Activated CD4-positive, alpha-beta T cell treated with anti-CD3 and anti-CD28 coated beads for 4 hours (primary cell): ENCODE measurements at places on chromosomes 16 and 17.

GRCh38 chr16:76654088-76654820, 377.1 kb downstream of the CNTNAP4 start:
- no peak for DNase-seq

DNA sequence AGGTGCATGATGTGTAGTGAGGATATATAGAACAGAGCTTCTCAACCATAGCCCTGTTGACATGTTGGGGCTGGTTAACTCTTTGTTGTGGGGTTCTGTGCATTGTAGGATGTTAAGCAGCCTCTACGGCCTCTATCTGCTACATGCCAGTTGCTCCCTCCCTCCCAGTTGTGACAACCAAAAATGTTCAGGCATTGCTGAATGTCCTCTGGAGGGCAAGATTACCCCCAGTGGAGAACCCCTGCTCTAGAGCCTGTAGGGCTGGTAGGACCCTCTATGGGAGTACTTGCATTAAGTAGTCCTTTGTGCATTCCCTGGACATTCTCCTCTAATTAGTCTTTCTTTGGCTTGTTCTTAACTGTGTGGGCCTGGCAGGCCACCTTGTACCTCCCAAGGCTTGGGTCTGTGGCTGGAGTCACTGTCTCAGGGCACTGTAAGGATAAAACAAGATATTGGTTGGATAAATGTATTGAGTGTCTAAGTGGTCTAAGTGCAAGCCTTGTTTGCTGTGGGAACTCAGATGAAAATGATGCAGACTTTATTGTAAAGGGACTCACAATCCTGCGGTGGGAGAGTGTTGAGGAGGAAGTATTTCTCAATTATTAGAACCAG, 19.8 kb upstream of the MYO1D start:
- no peak for DNase-seq

DNA sequence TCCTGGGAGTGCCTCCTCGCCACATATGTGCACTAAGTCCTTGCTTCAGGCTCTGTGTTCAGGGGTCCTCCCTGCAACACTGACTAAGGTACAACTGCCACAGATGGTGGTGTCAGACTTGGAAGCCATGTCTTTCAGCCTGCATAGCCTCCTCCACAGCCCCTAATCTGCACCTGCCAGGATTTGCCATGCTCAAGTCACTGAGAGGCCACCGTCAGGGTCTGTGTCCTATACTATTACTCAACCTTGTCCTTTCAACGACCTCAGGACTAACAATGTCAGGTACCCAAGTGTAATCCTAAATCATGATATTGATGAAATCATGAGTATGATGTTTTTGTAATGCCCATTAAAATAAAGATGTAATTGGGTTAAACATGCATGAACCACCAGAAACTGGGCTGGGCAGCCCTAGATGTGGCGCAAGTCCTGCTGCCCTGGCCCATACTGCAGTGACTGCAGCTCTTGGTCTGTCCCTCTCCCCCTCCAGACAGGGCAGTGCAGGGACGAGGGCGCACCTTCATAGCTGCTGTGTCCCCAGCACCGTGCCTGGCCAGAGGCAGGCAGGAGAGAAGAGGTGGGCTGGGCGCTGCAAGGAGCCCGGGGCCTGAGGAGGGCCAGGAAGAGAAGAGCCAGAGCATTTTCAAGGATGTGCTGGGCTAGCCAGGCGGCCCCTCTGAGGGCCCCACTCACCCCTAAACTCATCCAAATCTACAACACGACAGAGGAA, 198.0 kb downstream of the ZNF423 start:
- DNase-seq: no peak

DNA sequence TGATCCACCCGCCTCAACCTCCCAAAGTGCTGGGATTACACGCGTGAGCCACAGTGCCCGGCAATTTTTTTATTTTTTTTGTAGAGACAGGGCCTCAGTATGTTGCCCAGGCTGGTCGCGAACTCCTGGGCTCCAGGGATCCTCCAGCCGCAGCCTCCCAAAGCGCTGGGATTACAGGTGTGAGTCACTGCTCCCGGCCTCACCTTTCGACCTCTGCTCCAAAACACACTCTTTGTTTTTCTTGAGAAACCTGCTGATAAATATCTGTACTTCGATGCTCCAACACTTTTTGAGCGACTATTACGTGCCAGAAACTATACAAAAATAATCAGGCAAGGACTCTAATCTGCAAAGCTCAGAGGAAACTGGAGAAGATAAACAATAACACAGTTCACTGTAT, 1.0 kb downstream of the MED1 start:
- no peak for DNase-seq

DNA sequence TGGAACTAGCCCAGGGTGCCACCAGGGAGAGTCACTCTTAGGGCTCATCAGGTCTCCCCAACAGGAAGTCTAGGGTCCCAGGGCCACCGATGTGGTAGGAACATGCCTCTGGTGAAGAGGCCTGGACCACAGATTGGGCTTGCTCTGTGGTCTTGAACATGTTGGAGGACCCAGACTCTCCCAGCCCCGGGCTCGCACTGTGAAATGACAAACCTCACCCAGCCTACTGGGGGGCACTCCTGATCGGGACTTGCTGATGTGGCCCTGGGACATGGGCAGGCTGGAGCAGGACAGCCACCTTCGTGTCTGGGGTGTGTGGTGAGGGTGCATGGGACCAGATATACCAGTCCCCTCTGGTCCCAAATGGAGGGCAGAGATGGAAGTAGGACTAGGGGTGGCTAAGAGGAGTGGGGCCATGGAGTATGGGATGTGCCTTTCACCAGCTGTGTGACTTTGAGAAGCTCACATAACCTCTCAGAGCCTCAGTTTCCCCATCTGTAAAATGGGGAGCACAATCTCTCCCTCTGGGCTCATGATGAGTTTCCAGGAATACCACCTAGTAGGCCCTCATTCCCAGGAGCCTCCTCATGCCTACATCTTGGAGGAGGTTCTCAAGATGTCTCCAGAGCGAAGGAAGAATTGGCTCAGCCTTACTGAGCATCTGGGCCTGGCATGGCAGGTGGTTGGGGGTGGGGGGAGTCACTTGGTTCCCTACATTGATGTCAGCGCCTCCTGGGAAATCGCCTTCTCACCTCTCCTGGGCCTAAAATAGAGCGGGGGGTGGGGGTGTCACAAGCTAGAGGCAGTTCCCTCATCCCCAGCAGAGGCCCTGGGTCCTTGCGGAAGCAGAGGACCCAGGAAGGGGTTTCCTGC, 1.5 kb upstream of the ADAM11 start:
- DNase-seq: no peak
